ENCODE measurements at places on chromosomes 1 and 21. TPM values are rescaled to one million over a fixed set of nuclear protein-coding genes. Genes with fewer than 3 reads are reported as not detected.

DNA sequence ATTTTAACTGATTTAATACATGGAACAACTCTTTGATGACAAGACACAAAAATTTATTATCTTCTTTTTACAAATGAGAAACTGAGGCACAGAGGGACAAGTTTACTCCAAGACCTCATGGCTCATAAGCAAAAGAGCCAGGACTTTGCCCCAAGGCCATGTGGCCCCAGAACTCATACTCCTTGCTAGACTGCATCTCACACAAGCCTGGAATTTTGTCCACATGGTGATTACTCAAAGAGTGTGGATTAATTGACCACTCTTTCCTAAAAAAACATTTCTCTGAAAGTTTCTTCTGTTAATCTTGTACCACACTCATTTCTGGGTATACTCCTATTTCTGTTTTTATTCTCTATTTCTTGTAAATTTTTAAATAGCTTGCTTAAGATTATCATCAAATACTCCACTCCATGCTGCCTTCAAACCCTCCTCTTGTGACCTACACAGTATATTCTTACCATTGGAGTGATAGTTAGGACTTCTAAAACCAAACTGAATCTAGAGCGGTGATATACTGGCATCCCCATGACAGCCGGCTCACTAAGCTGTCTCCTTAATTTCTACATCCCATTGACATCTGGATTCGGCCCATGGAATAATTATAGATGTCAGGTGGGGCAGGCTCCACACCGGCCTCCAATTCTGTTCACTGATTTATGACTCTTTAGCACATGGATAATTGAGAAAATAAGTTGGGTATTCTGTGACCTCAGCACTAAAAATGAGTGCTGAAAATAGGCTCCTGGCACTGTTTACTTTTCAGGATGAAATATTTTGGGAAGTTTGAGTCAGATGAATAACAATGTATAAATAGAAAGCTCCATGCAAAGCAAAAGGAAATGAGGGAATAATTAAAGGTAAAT is 16.1 kb downstream of the RGS4 start:
- no peak for DNase-seq

GRCh38 chr1:151992303-151993083 is 1.2 kb downstream of the S100A10 start:
- peak; percentile 95 for DNase-seq

GRCh38 chr1:75085931-75086330 is 48.3 kb upstream of the LHX8 start:
- no peak for DNase-seq

DNA sequence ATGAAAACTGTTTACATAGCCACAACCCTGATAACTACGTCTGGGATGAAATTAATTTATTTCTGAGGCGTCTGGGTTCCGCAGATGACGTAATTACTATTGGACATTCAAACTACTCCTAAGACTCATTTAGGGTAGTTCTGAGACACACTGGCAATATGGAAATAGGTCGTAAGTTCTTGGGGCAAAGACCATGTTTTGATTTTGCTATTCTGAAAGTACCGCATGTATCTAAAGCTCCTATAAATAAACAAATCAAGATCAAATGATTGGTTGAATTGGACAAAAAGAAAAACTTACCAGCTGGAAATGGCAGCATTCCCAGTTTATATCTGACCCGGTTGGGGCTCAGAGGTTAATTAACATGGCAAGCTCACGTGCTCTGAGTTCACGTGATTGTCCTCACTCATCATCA is 74.3 kb downstream of the DHRS3 start:
- DNase-seq = no peak

DNA sequence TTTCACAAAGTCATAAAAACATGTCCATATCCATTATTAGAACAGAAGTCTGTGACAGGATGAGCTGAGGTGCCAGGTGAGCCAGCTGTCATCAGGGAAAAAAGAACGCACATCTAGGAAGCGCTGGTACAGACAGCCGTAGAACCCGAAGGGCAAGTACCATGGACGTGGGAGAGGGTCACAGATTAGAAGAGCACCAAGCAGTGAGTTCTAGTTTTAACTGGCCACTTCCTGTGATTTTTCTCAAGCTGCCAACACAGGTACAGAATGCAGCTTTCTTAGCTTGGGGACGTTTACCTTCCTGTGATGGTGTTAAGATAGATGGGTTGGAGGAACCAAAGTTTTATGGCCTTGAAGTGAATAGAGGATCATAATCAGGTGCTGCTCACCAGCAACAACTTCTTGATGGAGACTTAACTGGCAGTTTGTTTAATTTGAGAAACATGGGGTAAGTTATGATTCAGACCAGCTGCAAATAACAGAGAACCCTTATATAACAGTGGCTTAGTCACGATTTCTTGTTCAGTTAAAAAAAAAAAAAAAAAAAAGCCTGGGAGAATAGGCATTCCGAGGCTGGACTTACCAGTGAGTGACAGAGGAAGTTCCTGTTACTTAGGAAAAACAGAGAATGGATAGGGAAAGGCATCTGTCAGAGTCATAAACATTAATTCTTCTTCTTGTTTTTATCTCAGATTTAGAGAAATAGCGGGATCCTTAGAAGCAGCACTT is 30.9 kb downstream of the AGT start:
- DNase-seq = no peak

GRCh38 chr21:16419188-16419921 is 689.6 kb downstream of the USP25 start:
- DNase-seq = no peak

GRCh38 chr1:7948960-7949359 is 8.3 kb upstream of the TNFRSF9 start:
- DNase-seq = peak; percentile 93

- no peak for DNase-seq
These were observed 83.9 kb downstream of the MAST2 start for GRCh38 chr1:45887156-45887842.

DNA sequence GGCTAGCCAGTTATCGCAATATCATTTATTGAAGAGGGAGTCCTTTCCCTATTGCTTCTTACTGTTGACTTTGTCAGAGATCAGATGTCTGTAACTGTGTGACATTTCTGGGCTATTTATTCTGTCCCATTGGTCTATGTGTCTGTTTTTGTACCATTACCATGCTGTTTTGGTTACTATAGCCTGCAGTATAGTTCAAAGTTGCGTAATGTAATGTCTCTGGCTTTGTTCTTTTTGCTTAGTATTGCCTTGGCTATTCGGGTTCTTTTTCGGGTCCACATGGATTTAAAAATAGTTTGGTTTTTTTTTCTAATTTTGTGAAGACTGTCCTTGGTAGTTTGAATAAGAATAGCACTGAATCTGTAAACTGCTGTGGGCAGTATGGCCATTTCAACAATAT is 273.7 kb downstream of the SDCCAG8 start:
- no peak for DNase-seq

GRCh38 chr1:110085671-110086070 is 15.2 kb upstream of the ALX3 start:
- DNase-seq = no peak

DNA sequence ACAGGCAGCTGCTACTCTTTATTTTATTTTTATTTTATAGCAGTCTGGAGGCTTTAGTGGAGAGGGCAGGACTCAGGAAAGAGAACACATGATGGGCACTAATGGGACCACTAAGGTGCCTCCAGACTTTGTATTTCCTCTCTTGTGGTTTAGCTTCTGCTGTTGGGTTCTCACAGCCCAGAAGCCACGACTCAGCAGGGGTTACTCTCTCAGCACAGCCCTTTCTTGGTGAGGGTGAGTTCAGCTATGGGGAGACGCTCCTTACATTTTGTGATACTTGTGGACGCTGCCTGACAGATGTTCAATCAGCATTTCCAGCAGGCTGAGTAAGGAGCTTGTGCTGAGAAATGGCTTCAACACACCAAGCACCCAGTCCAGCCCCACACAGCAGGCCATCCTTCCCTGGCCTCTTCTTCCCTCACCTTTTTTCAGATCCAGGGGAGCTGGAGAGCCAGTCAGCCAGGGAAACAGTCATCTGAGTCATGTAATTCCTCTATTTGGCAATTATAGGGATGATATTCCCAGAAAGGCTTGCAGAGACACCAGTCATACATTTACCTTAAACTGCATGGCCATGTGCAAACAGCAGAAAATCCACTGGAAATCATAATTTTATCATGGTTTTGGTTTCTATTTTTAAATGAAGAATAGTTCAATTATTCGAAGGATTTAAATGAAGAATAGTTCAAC is 53.2 kb upstream of the RAB3GAP2 start:
- no peak for DNase-seq

- DNase-seq = no peak
These were observed 846 bp upstream of the PER3 start for GRCh38 chr1:7783178-7783711.

DNA sequence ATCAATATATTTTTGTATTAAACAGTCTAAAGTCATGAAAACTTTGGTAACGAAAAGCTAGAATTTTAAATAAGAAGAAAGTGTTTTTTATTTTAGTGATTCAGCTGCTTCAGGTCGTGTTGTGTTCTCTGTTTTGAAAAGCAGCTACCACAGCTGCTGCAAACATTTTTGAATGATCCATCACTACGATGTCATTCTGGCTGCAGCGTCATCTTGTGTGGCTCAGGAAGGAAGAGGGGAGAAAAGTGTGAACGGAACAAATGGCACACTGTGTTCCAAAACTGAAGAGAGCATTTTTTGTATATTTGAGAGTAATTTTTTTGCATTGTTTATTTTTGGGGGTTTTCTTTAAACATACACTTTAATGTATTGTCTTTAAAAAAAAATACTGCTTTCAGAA is 323.0 kb upstream of the ADGRL2 start:
- no peak for DNase-seq

DNA sequence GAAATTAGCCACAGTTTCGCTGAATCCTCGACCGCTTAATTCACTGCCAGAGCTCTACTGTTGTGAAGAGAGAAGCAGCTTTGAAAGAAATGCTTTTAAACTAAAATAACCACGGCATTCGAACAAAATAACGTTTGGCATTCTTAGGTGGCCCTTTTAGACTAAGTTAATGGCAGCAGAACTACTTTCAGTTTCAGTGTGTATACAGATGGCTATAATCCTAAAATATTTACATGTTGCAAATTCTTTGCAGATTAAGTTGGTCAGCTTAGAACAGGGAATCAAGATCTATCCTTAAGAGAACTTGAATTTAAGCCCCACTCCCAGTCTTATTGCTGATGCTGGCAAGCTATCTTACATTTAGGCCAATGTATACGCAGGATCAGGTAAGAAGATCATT is 62.7 kb downstream of the ADSS2 start:
- DNase-seq = no peak

- no peak for DNase-seq
These were observed 116.0 kb downstream of the ASTN1 start for GRCh38 chr1:177048314-177049069.

- DNase-seq = no peak
These were observed 20.0 kb downstream of the CRYZ start for GRCh38 chr1:74712881-74713280.

- DNase-seq = no peak
These were observed 2.8 kb upstream of the CELA2A start for GRCh38 chr1:15453734-15454133.

- DNase-seq = no peak
These were observed 27.8 kb downstream of the H6PD start for GRCh38 chr1:9262096-9262986.

DNA sequence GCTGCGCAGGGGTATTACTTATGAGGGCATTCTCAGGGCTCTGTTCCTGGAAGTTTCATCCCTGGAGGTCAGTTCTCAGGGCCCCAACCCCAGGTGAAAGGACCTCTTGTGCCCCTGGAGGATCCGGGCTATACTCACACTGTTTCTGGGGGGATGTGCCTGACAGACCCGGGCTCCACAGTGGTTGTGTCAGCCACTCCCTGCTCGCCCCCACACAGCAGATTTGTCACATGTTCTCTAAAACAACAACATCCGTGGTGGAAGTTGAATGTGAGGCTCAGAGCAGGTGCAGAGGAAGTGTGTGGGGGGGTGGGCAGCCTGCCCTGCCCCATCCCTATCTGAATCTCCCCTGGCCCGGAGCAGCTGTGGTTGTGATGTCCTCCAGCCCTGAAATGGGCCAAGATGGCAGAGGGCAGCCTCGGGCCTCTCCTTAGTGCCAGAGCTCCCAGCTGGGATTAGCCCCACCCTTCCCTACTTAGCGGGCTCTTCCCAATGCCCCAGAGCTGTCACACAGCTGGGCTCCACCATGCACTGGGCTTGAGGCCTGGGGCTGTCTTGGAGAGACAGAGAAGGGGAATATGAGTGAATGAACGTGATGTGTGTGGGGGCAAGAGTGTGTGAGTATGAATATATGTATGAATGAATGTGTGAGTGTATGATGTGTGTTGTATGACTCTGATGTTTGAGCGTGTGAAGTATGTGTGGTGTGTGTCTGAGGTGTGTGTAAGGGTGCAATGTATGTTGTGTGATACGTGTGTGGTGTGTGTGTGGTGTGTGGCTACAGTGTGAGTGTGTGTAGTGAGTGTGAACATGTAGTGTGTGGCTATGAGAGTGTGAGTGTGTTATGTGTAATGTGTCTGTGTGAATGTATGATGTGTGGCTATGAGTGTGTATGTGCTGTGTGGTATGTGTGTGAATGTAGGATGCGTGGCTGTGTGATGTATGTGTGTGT is 1.5 kb upstream of the FCMR start:
- no peak for DNase-seq

- peak; percentile 57 for DNase-seq
These were observed 26.6 kb downstream of the ATF6 start for GRCh38 chr1:161792740-161793139.

DNA sequence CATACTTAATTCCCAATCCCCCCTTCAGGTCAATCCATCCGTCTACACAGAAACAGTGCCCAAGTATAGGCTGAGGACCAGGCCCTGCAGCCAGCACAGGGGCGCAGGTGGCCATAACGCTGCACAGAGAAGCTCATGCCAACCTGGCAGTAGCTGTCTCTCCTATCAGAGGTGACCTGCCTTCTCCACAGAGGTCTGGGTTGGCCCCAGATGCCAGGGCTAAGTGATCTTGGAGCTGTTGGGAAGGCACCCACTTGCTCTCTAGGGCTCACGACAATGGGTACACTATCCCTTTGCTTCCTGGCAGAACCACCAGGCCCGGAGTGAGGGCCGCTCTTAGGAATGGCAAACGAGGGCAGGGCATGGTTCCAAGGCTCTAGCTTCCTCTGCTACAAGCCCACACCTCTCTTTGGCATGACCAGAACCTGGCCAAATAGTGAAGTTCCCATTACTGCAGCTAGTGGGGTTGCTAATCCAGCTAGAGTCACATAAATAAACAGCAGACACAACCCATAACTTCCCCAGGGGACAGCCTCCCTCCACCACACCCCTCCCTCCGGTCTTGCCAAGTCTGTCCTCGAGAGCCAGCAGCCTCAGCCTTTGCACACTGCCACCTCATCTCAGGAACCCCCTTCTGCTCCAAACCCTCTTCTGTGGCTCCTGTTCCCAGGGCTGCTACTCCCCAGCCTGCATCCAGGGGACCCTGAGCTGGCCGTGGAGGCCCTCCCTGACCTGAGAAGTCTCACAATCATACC is 113.0 kb downstream of the GLIS1 start:
- DNase-seq = no peak

GRCh38 chr1:198806861-198807260 is 168.0 kb downstream of the PTPRC start:
- DNase-seq = no peak

GRCh38 chr1:97630948-97631347 is 289.9 kb downstream of the DPYD start:
- DNase-seq = no peak

- no peak for DNase-seq
These were observed 181.1 kb downstream of the NEK7 start for GRCh38 chr1:198337886-198338285.

S100A5 gene
- 0.75 TPM for total RNA-seq

F5 gene
- total RNA-seq = not detected

PER3 gene
- total RNA-seq = 3.8 TPM

SLC44A3 gene
- total RNA-seq = 13.1 TPM

FAM78B gene
- 0.33 TPM for total RNA-seq

CTTNBP2NL gene
- total RNA-seq = 45.9 TPM

ACTA1 gene
- total RNA-seq = 1.0 TPM

MSH4 gene
- 0.08 TPM for total RNA-seq
